ENCODE measurements at places on chromosomes 11 and 22.

- no peaks in the 10 kb centered on the region for H3K36me3 ChIP-seq
- H3K4me1 ChIP-seq = no peaks in the 10 kb centered on the region
- no peaks in the 10 kb centered on the region for H3K27me3 ChIP-seq
- H3K27ac ChIP-seq = no peak overlapping the region
- no peak for DNase-seq
- H3K4me3 ChIP-seq = no peak overlapping the region
Measured at GRCh38 chr11:85922367-85922766, 67.2 kb downstream of the CCDC83 start.

- H3K36me3 ChIP-seq = no peaks in the 10 kb centered on the region
- no peak for DNase-seq
- no peak overlapping the region for H3K4me3 ChIP-seq
- H3K4me1 ChIP-seq = no peaks in the 10 kb centered on the region
- H3K27me3 ChIP-seq = no peaks in the 10 kb centered on the region
Measured at GRCh38 chr22:49091917-49092545, 735.6 kb downstream of the BRD1 start.

DNA sequence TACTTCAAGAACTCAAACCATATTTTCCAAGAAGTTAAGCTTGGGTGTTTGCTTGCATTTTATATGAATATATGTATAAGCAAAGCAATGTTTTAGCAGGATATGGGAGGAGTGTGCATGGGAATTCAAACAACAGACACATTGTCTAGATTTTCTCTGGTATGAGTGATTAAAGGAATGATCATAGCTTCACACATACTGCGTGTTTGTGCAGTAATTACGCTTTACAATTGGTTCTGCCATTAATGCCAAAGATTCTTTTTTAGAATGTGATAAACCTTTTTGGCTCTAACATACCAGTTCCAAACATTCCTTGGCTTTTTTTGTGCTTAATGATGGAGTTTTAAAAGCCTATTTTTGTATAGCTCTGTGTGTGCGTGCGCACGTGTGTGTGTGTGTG lies 54.0 kb downstream of the CCDC34 start:
- no peaks in the 10 kb centered on the region for H3K27me3 ChIP-seq
- no peak overlapping the region for H3K4me3 ChIP-seq
- no peaks in the 10 kb centered on the region for H3K4me1 ChIP-seq
- no peak overlapping the region for H3K27ac ChIP-seq

- H3K27me3 ChIP-seq = no peaks in the 10 kb centered on the region
- H3K36me3 ChIP-seq = no peaks in the 10 kb centered on the region
- H3K27ac ChIP-seq = peak overlapping the region; percentile 72
- H3K4me3 ChIP-seq = no peak overlapping the region
Measured at GRCh38 chr11:108115500-108116140, 5.7 kb upstream of the ACAT1 start.
